ENCODE measurements at places on chromosomes 4 and X. TPM values are rescaled to one million over a fixed set of nuclear protein-coding genes. Genes with fewer than 3 reads are reported as not detected.

Gene ITIH6
- not detected for total RNA-seq

Gene LINC00632
- total RNA-seq: 2.3 TPM

Gene CDKL5
- total RNA-seq: 3.6 TPM

Gene ARR3
- total RNA-seq: not detected

Gene MAGEB10
- not detected for total RNA-seq

Gene IDUA
- total RNA-seq: 9.2 TPM

Gene CASP6
- 13.4 TPM for total RNA-seq

Gene ANOS1
- total RNA-seq: 0.06 TPM

Gene ABCD1
- total RNA-seq: 2.0 TPM

Gene DUSP21
- not detected for total RNA-seq

Gene CT45A5
- 0.05 TPM for total RNA-seq

Gene NAP1L3
- 0.43 TPM for total RNA-seq

Gene ADAMTS3
- not detected for total RNA-seq
